HCT116 (cell line): ENCODE measurements at places on chromosomes 2 and 18.

DNA sequence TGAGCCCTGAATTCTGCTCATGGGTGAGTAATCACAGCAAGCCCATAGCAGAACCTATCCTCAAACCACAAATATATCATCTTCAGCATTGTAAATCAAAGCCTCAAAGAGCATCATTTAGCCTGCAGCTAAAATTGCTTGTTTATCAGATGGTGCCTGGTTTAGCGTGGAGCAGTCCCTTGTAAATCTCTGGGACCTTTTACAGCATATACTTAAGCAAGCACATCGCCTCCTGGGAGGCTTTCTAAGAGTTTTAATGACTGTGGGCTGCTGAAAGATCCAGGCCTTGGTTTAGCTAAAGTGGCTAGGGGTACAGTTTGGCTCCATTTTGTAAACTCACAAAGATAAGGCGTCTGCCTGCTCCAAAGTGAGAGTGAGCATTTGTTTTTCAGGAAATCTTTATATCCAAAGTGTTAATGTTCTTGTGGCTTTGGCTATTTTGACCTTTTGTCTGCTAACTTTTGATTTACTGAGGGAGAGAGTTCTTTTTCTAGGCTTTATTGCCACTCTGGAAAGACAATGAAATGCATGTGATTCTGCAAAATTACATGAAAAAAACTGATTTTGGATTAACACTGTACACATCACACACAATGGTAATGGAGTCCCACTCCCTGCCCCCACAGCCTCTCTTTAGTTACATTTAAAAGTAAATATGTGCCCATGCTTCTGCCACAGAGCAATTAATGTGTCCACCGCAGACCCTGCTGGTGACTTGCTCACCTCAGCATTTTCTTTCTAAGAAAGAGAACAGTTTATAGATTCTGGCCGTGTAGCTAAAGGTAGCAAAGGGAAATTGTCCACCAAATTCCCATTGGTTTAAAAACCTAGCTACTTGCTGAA, 194.8 kb downstream of the LNPK start:
- H3K27ac ChIP-seq = no peak overlapping the region
- no peaks in the 10 kb centered on the region for H3K36me3 ChIP-seq
- 0 out of 2 replicates have a peak, but pooled peaks cover 4% of the 10 kb centered on the region for H3K27me3 ChIP-seq

GRCh38 chr2:208306291-208306690, 40.2 kb downstream of the PIKFYVE start:
- no peak overlapping the region for H3K4me3 ChIP-seq
- no peaks in the 10 kb centered on the region for H3K27me3 ChIP-seq
- H3K27ac ChIP-seq = no peak overlapping the region

DNA sequence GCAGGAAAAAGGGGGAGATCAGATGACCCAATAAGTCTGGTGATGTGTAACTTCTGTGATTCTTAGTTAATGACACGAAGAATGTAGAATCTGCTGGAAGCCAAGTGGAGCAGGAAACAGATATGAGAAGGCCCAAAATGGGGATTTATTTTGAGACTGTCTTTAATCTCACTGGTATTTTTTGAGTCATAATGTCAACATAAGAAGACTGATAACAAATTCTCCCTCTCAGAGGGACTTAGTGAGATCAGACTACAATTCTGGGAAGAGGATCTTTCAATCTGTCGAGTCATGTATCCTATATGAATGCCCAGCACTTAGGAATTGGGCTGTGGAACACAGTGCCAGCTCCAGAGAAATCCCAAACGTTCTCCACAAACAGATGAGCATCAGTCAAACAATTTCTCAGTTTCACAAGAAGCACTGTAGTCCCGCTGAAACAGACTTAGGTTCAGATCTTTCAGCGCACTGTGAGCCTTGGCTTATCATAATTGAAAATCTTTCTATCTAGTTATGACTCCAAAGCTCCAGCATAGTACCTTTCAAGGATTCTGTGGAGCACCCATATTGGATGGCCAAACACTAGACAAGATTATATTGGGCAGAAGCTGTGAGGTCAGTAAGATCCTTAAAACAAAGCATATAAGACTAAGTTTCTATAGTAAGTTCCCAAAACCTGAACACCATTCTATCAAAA, 738.2 kb downstream of the LRP1B start:
- no peak overlapping the region for H3K4me3 ChIP-seq
- H3K4me1 ChIP-seq = no peaks in the 10 kb centered on the region
- no peaks in the 10 kb centered on the region for H3K36me3 ChIP-seq
- no peak overlapping the region for H3K27ac ChIP-seq

- no peaks in the 10 kb centered on the region for H3K36me3 ChIP-seq
- no peaks in the 10 kb centered on the region for H3K27me3 ChIP-seq
- H3K4me1 ChIP-seq = no peaks in the 10 kb centered on the region
These were observed 32.9 kb downstream of the KCNE4 start for GRCh38 chr2:223084873-223085272.

DNA sequence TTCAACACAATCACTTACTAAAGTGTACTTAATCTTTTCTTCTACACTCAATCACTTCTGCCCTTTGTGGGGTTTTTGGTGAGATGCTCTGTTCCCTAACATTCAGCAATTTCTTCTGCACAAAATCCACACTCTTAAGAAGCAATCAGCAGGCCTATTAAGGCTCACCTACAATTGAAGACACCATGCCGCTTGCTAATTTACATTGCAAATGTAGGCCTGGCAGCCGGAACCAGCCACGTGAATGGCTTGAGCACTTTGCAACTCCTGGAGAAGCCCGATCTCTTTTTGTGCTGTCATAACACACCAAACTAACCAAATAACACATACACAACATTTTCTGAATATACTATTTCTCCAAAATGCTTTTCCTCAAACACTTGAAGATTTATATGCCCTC, 66.3 kb downstream of the NYAP2 start:
- no peaks in the 10 kb centered on the region for H3K36me3 ChIP-seq
- H3K4me1 ChIP-seq = no peaks in the 10 kb centered on the region
- no peak overlapping the region for H3K27ac ChIP-seq
- H3K27me3 ChIP-seq = no peaks in the 10 kb centered on the region
- no peak overlapping the region for H3K4me3 ChIP-seq

- H3K4me1 ChIP-seq = 0 out of 2 replicates have a peak, but pooled peaks cover 2% of the 10 kb centered on the region
- H3K27ac ChIP-seq = no peak overlapping the region
- H3K36me3 ChIP-seq = no peaks in the 10 kb centered on the region
- H3K27me3 ChIP-seq = 0 out of 2 replicates have a peak, but pooled peaks cover 2% of the 10 kb centered on the region
- no peak for DNase-seq
- H3K4me3 ChIP-seq = no peak overlapping the region
These were observed 152.2 kb downstream of the TMEM18 start for GRCh38 chr2:525021-525420.

- H3K27ac ChIP-seq = no peak overlapping the region
- H3K27me3 ChIP-seq = no peaks in the 10 kb centered on the region
- H3K4me3 ChIP-seq = no peak overlapping the region
- peaks cover 5% of the 10 kb centered on the region for H3K4me1 ChIP-seq
- H3K36me3 ChIP-seq = no peaks in the 10 kb centered on the region
- no peak for DNase-seq
These were observed 405.5 kb downstream of the RND3 start for GRCh38 chr2:150081775-150082481.

- H3K27ac ChIP-seq = no peak overlapping the region
- H3K4me1 ChIP-seq = no peaks in the 10 kb centered on the region
- no peak for DNase-seq
- H3K4me3 ChIP-seq = no peak overlapping the region
- H3K27me3 ChIP-seq = no peaks in the 10 kb centered on the region
These were observed 52.3 kb downstream of the TFCP2L1 start for GRCh38 chr2:121232626-121233265.

DNA sequence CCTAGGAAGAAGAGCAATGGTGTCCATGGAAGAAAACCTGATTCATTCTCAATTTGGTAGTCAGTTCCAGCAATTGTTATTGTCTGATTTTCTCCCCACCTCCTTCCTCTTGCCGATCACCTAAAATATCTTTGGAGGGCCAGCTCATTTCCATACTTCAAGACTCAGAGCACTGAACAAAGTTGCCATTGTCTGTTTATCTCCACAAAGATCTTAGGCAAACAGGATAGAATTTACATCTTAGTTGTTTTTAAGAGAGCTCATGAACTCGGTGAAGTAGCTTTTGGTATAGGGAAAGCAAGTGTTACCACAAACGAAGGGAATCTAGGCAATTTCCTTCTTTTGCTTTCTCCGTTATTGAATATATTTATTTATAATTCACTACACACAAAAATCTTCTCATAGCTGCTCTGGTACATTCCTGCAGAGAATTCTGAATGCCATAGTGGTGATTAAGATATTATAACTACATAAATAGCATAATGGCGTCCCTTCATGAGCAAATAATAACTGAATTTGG, 41.5 kb upstream of the CHST9 start:
- H3K36me3 ChIP-seq = no peaks in the 10 kb centered on the region
- H3K4me3 ChIP-seq = no peak overlapping the region
- no peaks in the 10 kb centered on the region for H3K27me3 ChIP-seq
- H3K4me1 ChIP-seq = no peaks in the 10 kb centered on the region
- no peak for DNase-seq

GRCh38 chr2:205347899-205348298, 334.4 kb upstream of the NRP2 start:
- no peak overlapping the region for H3K27ac ChIP-seq
- 0 out of 2 replicates have a peak, but pooled peaks cover 9% of the 10 kb centered on the region for H3K27me3 ChIP-seq
- no peak overlapping the region for H3K4me3 ChIP-seq
- DNase-seq = no peak

DNA sequence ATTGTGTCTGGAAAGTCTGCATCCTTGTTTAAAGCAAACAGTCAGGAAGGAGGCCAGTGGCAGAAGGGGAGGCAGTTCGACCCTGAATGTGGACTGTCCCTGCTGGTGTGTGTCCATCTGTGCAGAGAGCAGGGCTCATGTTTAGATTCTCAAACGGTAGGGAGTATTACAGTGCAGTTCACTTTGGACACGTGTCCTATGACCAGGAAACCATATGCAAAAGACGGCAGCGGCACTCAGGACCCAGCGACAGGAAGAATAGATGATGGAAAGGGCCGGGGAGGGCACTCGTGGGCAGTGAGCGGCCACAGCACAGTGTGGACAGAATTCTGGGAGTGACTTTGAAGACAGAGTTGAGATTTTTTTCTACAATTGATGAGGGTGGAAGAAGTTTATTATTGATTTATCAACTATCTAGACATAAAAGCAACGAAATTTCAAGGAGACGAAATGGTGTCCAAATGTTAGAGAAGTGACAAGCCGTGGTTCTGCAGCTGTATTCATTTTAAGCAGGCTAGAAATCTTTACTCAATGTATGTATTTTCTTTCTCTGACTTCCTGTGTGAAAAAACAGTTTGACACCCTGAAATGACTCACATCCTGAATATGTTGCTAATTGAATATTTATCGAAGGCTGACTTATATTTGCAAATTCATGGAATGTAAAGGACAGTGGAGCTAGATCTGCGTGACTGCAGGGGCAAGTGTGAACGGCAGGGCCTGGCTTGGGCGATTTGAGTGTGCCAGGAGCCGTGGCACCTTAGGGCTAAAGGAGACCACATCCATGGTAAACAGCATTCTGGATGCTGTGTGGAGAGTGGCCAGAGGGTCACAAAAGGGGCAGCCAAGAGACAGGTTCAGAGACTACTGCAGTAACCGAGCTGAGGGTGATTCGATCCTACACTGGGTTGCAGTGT, 214.2 kb downstream of the PTGR3 start:
- H3K4me3 ChIP-seq = peak overlapping the region; percentile 16; the same call in 1 of the 2 replicates
- peaks cover 4% of the 10 kb centered on the region; the same call in 1 of the 2 replicates for H3K4me1 ChIP-seq
- H3K27ac ChIP-seq = no peak overlapping the region
- no peaks in the 10 kb centered on the region for H3K36me3 ChIP-seq
- DNase-seq = no peak
- no peaks in the 10 kb centered on the region for H3K27me3 ChIP-seq

DNA sequence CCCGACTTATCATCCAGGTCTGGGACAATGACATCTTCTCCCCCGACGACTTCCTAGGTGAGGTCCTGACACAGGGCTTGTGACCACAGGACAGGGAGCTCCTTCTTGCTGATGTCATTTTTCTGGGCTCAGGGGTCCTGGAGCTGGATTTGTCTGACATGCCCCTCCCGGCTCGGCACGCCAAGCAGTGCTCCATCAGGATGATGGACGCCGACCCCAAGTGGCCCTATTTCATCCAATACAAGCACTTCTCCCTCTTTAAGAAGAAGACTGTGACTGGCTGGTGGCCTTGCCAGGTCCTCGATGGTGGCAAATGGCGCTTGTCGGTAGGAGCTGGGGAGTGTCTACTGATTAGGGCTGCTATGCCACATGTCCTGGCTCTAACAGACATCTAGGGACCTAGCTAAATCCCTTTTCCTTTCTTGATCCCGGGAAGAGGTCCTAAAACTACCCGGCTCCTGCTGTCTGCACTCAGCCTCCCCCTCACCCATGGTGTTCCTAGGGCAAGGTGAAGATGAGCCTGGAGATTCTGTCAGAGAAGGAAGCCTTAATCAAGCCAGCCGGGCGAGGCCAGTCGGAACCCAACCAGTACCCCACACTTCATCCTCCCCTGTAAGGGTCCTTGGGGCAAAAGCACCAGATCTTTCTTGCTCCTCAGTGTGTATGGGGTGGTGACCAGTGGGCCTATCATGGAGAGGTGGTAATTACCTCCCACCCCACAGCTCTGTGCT, 36.7 kb downstream of the LMAN2L start:
- DNase-seq = no peak
- no peak overlapping the region for H3K4me3 ChIP-seq
- no peaks in the 10 kb centered on the region for H3K27me3 ChIP-seq
- no peaks in the 10 kb centered on the region for H3K4me1 ChIP-seq
- H3K36me3 ChIP-seq = peaks cover 19% of the 10 kb centered on the region; the same call in 1 of the 2 replicates
- no peak overlapping the region for H3K27ac ChIP-seq

DNA sequence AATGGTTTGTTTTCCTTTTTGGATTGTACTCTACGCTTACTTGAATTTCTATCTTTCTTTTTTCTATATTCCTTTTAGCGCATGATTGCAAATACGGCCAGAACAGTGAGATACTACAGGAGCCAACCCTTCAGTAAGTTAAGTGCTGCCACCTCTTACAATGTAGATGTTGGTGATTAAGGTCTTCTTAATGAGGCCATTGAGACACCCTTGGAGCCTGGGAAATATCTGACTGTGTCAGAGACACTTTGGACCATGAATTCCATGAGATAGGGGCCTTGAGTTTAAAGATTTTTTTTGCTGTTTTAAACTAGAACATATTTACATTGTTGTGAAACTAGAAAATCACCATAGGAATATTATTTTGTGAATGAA, 27.1 kb upstream of the MAP3K20 start:
- H3K36me3 ChIP-seq = no peaks in the 10 kb centered on the region
- no peak for DNase-seq
- peaks cover 43% of the 10 kb centered on the region for H3K4me1 ChIP-seq
- H3K4me3 ChIP-seq = peak overlapping the region; percentile 35
- peak overlapping the region; percentile 82 for H3K27ac ChIP-seq

DNA sequence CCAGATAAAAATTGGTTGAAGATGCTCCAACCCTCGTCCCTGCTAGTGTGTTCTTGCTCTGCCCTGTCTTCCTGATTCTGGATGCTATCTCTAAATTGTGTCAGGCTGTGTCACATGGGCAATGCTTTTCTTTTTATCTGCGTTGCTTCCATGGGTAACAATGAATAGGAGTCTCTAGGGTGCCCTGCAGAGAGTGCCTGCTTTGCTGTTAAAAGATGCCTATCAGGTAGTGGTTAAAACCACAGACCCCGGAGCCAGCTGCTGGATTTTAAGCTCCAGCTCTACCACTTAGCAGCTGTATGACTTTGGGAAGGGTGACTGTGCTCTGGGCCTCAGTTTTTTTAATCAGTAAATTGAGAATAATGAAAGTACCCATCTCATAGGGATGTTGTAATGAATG, 340.3 kb downstream of the PLCL1 start:
- DNase-seq = no peak
- no peak overlapping the region for H3K27ac ChIP-seq

- DNase-seq = no peak
- no peak overlapping the region for H3K27ac ChIP-seq
- no peaks in the 10 kb centered on the region; the same call in 1 of the 2 replicates for H3K27me3 ChIP-seq
- H3K4me3 ChIP-seq = no peak overlapping the region
- H3K4me1 ChIP-seq = peaks cover 2% of the 10 kb centered on the region; the same call in 1 of the 2 replicates
These were observed 32.0 kb downstream of the XDH start for GRCh38 chr2:31382452-31383120.

GRCh38 chr18:28013066-28013465, 163.9 kb downstream of the CDH2 start:
- H3K4me3 ChIP-seq = no peak overlapping the region
- H3K27ac ChIP-seq = no peak overlapping the region
- DNase-seq = no peak
- H3K4me1 ChIP-seq = no peaks in the 10 kb centered on the region
